ENCODE measurements at places on chromosomes 6 and 20. TPM values are rescaled to one million over a fixed set of nuclear protein-coding genes. Genes with fewer than 3 reads are reported as not detected.

- H3K27me3 ChIP-seq, result no peaks in the 10 kb centered on the region
- no peak overlapping the region for H3K4me3 ChIP-seq
- H3K36me3 ChIP-seq, result no peaks in the 10 kb centered on the region
- no peak overlapping the region for H3K27ac ChIP-seq
Measured at GRCh38 chr20:13341737-13342393, 120.8 kb downstream of the ISM1 start.

The TCF15 gene
- 2.0 TPM for total RNA-seq

DNA sequence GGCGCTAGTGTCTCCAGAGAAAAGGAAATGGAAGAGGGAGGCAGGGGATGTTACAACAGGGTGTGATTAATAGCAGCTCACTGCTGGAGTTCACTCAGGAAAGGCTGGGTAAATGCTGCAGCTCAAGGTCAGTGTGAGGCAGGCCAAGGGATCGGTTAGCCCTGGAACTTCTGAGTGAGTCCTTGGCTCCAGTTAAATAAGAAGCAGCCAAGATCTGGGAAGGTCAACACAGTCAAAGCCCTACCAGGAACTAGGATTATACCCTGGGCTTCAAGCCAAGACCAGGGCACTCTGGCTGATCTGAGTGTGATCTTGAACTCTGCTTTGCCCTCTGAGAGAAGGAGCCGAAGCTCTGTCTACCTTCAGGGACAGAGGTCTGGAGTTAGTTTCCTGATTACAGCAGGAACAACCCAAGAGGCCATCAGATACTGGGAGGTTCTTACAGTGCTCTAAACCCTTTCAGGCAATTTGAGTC is 44.3 kb downstream of the TPD52L1 start:
- no peaks in the 10 kb centered on the region for H3K36me3 ChIP-seq
- H3K4me3 ChIP-seq, result no peak overlapping the region
- H3K27ac ChIP-seq, result no peak overlapping the region
- H3K27me3 ChIP-seq, result no peaks in the 10 kb centered on the region
- DNase-seq, result no peak

The LBP gene
- total RNA-seq, result 0.35 TPM

The ECT2L gene
- not detected for total RNA-seq

The HLA-DOB gene
- total RNA-seq, result 0.20 TPM

GRCh38 chr6:168166627-168167026 is 87.6 kb upstream of the FRMD1 start:
- H3K36me3 ChIP-seq, result peaks cover 10% of the 10 kb centered on the region
- no peaks in the 10 kb centered on the region for H3K27me3 ChIP-seq
- no peak overlapping the region for H3K27ac ChIP-seq

DNA sequence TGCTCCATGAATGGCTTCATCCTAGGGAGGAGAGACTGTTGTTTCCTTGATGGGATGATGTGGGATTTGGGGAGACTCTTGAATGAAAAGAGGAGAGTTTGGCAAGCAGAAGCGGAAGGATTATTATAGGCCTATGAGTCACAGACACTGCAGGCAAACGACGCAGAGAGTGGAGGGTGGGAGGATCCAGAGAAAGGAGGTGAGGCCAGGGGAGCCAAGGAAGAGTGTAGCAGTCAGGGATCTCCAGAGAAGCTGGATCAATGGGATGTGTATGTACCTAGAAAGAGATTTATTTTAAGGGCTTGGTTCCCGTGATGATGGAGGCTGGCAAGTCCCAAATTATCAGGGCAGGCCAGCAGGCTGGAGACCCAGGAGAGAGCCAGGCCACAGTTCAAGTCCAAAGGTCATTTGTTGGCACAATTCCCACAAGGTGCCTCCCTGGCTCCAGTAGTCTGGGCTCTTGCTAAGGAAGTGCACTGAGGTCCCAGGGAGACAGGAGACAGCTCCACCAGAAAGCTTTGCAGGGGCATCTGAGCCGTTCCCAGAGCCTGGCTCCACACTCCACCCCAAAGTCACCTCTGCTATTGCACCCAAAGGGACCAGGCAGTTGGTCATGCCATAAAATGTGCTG is 76.0 kb downstream of the ADTRP start:
- no peaks in the 10 kb centered on the region for H3K36me3 ChIP-seq
- H3K27me3 ChIP-seq, result no peaks in the 10 kb centered on the region
- no peak overlapping the region for H3K4me3 ChIP-seq
- no peak for DNase-seq
- H3K27ac ChIP-seq, result no peak overlapping the region
- no peaks in the 10 kb centered on the region for H3K4me1 ChIP-seq

- peaks cover 3% of the 10 kb centered on the region for H3K4me1 ChIP-seq
- peak within 1 kb of the TSS; percentile 71 for H3K4me3 ChIP-seq
- no peak for DNase-seq
- H3K27ac ChIP-seq, result peak within 1 kb of the TSS; percentile 95
- no peaks in the 10 kb centered on the region for H3K27me3 ChIP-seq
- H3K36me3 ChIP-seq, result peaks cover 24% of the 10 kb centered on the region
Measured at GRCh38 chr6:107114926-107115694, at the start of gene BEND3. BEND3 (minus strand) TSS chr6:107115515; CDS start chr6:107099285, 16,230 bp downstream.

DNA sequence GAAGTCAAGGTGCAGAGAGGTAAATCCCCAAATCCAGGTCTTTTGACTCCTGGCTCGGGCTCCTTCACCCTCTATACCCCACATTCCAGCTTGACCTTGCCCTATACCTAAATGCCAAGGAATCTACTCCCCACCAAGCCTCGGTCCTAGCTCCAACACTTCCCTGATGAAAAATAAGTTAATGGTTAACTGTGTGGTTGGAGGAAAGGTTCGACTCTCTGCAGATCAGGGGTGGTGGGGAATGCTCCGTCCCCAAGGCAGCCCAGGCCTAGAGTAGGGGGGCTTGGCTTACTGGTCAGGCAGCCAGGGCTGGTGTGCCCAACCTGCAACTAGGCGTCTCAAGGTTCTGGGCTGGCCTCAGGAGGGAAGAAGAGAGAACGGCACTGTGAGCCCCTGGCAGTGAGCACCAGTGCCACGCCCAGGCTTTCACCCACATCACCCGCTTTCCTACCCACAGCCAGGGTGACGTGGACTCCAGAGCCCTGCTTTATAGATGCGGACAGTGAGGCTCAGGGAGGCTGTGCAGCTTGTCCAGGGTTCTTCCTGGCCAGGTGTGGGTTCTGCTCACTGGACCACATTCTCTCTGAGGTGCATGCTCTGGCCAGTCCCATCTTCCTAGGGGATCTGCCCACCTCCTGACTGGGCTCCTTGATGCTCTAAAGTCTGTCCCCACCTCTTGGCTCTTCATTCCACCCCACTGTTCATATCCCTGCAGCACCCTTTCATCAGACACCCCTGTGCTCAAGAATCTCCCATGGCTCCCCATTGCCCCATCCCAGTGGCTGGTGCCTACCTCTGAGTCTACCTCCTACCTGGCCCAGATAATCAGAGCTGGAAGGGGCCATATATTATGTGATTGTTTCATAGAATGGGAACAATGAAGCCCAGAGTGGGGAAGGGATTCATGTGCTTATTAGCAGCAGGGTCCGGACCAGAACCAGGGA is 8.2 kb downstream of the SPDEF start:
- H3K4me3 ChIP-seq, result no peak overlapping the region
- H3K4me1 ChIP-seq, result no peaks in the 10 kb centered on the region
- H3K27me3 ChIP-seq, result no peaks in the 10 kb centered on the region
- no peaks in the 10 kb centered on the region for H3K36me3 ChIP-seq
